Erythroblast (primary cell): ENCODE measurements at places on chromosomes 3 and 15.

GRCh38 chr3:16294844-16295243 lies 29.8 kb downstream of the OXNAD1 start:
- DNase-seq = no peak

GRCh38 chr3:23999012-23999641 lies 54.0 kb downstream of the NR1D2 start:
- DNase-seq = peak; percentile 43

GRCh38 chr3:77605308-77605707 lies 565.4 kb downstream of the ROBO2 start:
- DNase-seq = no peak

GRCh38 chr3:128505771-128506170 lies 12.8 kb upstream of the GATA2 start:
- DNase-seq = peak; percentile 26

DNA sequence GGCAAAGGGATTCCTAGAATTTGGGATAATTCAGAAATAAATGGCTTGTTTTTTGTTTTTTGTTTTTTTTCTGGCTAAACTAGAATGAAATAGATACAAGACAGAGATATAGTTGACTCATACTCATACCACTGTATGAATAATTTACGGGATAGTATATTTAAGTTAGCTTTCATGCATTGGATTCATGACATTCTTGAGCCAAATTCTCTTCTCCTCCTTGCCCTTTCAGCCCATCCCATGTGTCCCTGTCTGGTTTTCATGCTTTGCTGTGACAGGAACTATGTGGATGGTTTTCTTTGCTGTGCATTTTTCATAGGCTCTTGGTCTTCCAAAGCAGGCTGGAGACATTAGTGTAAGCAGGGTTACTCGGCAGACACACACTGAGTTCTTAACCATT lies 66.6 kb upstream of the UMPS start:
- DNase-seq = no peak

DNA sequence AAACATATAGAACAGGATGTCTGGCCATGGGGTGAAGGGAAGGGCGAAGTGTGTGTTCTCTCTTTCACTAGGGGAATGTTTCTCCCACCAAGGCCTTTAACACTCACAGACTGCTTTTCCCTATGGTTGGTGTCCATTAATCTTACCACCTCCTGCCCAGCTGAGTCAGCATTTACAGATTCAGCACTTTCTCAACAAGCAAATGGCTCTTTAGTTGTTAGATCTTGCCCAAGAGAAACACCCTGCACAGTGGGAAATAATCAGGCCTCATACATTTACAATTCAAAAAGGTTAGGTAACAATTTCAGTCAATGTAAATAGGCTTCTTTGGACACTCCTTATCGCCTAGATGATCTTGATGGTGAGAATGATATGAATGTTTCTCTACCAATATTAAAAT lies 418.2 kb downstream of the EPHA3 start:
- no peak for DNase-seq

GRCh38 chr15:87871258-87871681 lies 385.3 kb downstream of the NTRK3 start:
- no peak for DNase-seq

- no peak for DNase-seq
Observed at GRCh38 chr15:80585544-80586018, 109.5 kb upstream of the ABHD17C start.

DNA sequence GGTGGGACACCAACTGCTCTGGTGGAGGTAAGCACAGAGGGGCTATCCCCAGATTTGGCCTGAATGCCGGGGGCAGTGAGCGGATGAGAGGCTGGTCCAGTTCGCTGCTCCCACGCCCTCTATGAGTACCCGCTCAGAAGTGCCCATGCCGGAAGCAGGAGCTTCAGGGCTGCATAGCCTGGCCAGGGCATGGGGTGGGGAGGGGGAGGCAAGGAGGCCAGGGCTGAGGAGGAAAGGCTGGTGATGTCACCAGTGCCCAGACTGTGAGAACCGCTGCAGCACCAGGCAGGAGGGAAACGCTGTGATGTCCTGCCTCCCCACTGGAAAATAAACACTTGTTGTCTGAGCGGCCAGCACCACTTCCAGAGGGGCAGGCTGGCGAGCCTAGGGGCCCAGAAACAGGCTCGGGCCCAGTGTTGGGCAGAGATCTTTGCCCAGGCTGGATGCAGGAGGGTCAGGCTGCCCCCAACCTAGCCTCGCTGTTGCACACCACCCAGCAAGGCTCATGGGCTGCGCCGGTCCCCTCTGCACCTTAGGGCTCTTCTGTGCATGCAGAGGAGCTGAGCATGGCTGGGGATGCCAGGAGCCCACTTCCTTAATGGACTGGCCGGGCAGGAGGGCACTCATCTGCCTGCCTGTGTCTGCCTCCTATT lies 10.9 kb upstream of the DLL4 start:
- no peak for DNase-seq

GRCh38 chr15:26974120-26974780 lies 3.3 kb downstream of the GABRG3 start:
- peak; percentile 2 for DNase-seq

DNA sequence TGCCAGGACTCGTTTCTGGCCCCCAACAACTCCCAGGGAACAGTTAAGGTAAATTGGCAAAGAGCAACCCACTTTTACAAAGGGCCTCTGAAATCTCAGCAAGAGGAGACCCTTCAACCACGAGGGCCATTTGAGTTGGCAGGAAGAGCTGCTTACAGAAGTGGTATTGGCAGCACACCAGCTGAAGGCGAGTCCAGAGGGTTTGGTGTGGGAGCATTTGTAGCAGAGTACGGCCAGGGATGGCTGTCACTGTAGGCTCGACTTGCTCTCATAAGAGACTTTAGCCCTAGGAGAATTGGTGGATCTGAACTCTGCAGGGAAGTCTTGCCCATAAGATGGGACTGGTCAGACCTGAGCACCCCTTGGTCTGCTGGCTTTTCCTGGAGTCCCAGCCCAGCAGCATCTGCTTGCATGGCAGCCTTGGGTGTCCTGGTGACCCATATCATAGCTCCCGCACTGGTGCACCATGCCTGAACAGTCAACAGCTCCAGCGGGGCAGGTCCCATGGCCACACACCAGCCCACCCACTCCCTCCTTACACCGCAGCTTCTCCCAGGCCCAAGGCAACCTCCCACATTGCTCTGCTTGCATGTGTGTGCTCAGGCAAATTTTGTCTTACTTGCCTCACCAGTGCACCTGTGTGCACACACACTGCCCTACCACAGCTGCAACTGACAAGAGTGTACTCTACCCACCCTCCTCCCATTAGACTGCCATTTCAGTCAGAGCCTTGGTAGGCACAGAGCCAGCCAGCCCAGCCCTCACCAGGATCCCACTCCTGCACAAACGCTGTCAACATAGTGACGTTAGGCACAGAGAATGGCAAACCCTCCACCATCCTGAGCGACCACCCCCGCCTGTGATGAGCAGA lies 861.6 kb upstream of the DPPA4 start:
- DNase-seq = no peak

- DNase-seq = peak; percentile 73
Observed at GRCh38 chr3:45760878-45761711, 35.2 kb downstream of the SLC6A20 start.

- DNase-seq = no peak
Observed at GRCh38 chr15:98931004-98931403, 76.6 kb downstream of the PGPEP1L start.

DNA sequence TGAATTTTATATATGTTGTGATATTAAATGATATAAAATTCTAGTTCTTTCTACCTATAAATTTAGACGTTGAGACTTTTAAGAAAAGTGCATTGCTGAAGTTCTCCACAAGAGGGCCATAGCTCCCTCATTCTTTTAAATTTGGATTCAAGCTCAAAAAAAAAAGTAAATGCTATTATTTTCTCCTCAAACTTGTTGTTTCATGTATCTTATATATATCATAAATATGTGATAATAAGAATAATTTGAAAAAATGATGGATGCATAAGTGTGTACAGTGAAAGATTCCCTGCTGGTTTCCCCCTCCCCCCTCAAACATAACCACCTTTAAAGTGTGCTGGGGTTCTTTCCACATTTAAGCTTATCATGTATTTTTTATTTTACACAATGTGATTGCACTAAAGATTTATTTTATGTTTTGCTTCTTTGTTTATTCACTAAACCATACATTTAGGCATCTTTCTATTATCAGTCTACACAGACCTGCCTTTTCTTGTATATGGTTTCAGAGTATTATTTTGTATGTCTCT lies 769.4 kb upstream of the GOLIM4 start:
- peak; percentile 37 for DNase-seq

- DNase-seq = no peak
Observed at GRCh38 chr3:124811436-124811835, 75.7 kb downstream of the ITGB5 start.

DNA sequence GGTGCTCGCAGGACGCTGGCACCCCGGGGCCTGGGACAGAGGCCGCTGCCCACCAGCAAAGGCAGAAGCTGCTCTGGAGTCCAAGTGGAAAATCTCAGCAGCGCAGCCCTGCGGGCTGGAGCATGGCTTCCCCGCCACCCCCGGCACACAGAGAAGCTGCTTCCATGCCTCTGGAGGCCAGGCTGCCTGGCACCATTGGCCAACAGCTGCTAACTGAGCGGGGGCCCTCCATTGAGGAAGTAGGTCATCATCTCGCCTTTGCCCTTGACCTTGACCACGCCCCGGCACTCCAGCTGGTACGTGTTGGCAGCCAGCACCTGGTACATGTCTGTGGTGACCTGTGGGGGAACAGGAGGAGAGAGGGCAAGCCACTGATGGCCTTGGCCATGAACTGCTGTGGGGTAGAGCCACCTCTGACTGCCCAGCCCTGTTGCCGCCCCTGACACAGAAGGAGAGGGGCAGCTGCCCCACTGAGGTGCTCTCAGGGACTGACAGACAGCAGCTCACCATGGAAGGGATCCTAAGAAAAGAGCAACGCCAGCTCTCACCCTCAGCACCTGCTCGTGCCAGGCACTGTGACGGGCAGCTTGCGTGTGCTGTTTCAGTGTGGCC lies 82.8 kb downstream of the SEC22A start:
- no peak for DNase-seq
